ENCODE measurements at places on chromosomes 1 and 21.

GRCh38 chr1:55062801-55063576, 23.6 kb downstream of the PCSK9 start:
- DNase-seq = no peak

DNA sequence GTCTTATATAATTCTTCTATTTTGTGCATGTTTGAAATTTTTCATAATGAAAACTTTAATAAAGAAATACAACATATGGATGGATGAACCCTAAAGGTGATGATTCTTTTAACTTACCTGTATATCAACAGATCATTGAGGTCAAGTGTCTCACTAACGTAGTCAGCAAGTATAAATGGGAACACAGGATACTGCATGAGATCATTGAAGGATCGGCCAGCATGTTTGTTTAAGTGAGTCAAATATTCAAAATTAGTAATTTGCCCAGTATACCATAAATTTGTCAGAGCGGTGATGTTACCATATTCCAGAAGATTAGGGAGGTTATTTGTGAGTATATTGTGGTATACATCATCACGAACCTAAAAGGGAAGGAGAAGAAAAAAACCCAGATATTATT, 71.0 kb upstream of the GNG4 start:
- no peak for DNase-seq

DNA sequence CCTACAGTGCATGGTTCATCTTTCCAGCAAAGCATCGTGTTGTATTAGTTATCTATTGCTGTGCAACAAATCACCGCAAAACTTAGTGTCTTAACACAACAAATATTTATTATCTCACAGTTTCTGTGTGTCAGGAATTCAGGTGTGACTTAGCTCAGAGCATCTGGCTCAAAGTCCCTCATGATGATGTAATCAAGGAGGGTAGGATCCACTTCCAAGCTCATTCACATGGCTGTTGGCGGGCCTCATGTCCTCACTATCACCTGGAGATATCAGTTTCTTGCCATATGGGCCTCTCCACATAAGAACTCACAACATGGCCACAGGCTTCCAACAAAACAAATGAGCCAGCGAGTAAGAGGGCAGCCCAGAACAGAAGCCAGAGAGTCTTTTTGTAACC, 135.6 kb upstream of the GJB5 start:
- DNase-seq = no peak

- peak; percentile 64 for DNase-seq
Observed at GRCh38 chr1:67880056-67880601, 46.9 kb upstream of the GNG12 start.

GRCh38 chr21:37153935-37154350, 80.9 kb downstream of the TTC3 start:
- DNase-seq = peak; percentile 40

- no peak for DNase-seq
Observed at GRCh38 chr21:35573472-35574374, 486.6 kb downstream of the SETD4 start.

DNA sequence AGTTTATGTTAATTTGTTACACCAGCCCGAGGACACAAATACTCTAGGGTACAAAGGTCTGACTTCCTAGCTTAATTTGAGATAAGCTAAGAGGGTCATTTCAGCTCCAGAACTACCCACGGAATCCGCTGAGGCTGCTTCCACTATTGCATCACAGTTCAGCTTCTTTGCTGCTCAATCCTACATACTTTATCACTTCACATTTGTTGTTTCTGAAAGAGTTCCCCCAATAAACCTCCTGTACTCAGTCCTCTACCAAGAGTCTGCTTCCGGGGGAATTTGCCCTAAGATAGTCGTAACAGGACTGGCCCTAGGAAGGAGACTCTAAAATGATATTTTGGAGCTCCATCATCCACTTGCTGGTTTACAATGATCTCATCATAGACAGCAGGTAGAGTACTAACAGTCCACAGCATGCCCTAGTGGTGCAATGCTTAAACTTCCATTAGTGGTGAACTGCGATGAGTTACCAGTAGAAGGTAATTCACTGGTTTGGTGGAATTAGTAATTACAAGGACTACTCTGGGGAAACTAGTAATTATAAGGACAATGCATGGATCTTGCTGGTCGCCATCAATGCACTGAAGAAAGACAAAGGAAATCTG, 229.3 kb downstream of the USH2A start:
- no peak for DNase-seq

DNA sequence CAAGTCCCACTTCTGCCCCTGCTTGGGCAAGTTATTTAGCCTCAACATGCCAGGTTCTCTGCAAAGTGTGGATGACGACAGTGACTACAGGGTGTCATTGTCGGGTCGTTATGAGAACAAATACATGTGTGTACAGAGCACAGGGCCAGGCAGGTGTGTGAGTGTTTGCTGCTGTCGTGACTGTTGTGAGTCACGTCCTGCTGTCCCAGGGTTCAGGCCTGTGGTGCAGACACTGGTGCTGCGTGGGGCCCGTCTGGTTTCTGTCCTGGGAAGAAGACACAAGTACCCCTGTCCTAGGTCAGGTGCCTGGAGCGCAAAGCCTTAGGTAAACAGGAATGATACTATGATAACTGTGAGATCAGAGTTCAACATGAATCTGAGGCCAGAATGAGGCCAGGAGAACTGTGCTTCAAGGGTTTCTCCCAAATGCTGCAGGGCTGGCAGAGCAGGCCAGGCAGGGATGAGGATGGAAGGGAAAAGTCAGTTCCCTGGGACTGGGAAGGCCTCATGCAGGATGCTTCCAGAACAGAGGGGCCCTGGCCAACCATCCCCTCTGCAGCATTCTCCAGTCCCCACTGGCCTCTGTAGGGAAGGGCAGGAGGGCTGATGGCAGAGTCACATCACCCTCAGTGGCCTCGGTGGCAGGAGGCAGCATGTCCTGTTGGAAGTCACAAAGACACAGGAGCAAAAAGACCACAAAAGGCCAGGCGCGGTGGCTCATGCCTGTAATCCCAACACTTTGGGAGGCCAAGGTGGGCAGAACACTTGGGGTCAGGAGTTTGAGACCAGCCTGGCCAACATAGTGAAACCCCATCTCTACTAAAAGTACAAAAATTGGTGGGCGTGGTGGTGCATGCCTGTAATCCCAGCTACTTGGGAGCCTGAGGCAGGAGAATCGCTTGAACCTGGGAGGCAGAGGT, 15.7 kb downstream of the GPR157 start:
- DNase-seq = no peak

DNA sequence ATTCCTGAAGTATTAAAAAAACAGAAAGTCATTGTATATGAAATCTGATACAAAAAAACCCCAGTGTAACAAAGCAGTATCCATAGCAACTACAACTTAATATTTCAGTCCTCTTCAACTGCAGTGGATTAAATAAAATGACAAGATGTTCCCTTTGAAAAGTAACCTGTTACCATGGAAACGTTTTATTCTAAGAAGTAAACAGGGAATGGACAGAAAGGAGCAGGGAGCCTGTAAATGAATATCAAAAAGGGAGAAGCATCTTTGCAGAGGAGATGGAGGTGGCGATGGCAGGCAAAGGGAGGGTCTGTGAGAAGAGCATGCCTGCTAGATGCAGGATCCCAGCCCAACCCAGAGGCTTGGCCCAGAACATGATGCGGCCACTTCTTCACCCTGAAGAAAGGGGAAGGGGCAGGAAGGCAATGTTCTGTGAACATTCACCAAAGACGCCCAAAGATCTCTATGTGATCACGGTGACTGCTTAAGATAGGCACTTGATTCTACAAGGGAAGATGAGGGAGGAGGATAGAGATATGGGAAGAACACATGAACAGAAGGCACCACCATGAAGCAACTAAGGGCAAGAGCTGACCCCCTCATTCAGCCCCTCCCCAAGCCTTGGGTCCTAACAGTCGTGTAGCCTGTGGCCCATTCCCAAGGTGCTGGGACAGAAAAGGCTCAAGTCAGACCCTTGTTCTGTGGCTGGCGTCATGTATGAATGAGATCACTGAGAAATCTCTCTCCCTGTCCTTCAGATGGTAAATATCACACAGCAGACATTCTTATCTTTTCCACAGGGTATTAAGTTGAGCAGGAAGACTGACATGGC, 200.0 kb downstream of the SLC45A1 start:
- no peak for DNase-seq

GRCh38 chr1:89198491-89199072, at the start of gene GBP4:
GBP4 (minus strand) TSS chr1:89198942; CDS start chr1:89198834, 108 bp downstream.
- DNase-seq = peak; percentile 8

DNA sequence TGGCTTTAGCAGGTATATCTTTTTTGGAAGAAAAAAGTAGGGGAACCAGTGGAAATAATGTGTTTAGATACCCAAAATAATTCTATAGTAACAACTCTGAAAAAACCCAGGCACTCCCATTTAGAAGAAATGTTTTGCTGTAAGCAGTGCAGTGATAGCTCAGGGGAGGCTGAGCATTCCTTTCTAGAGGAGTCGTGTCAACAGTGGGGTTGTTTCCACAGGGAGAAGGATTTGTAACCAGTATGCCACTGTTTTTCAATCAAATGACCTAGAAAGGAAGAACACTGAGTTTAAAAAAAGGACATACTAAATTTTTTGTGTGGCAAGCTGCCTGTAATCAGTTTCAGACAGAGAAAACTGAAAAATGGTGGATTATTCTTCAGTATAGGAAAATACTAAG, 2.4 kb downstream of the PGD start:
- DNase-seq = no peak

- no peak for DNase-seq
Observed at GRCh38 chr1:92466683-92467352, 19.9 kb downstream of the GFI1 start.

- no peak for DNase-seq
Observed at GRCh38 chr1:184892116-184892515, 82.2 kb downstream of the NIBAN1 start.

- no peak for DNase-seq
Observed at GRCh38 chr1:25899792-25900191, 6.4 kb downstream of the STMN1 start.

GRCh38 chr1:154453574-154454352, 48.3 kb upstream of the TDRD10 start:
- no peak for DNase-seq

GRCh38 chr1:30758121-30758688, 631 bp upstream of the LAPTM5 start:
- no peak for DNase-seq

GRCh38 chr1:156788136-156788535, 20.8 kb downstream of the PRCC start:
- DNase-seq = no peak
